ENCODE measurements at places on chromosomes 6 and 20. TPM values are rescaled to one million over a fixed set of nuclear protein-coding genes. Genes with fewer than 3 reads are reported as not detected.

Gene IL17F
- not detected for polyA plus RNA-seq

Gene CRISP2
- not detected for polyA plus RNA-seq

Gene WFDC12
- 1.8 TPM for polyA plus RNA-seq

Gene SPEF1
- 0.06 TPM for polyA plus RNA-seq

Gene AGPAT4
- polyA plus RNA-seq: 8.4 TPM

Gene ROMO1
- 195 TPM for polyA plus RNA-seq

Gene SASH1
- 4.4 TPM for polyA plus RNA-seq

Gene FOXO3
- polyA plus RNA-seq: 22.5 TPM

GRCh38 chr6:89596056-89596455 is 42.5 kb downstream of the LYRM2 start:
- DNase-seq: no peak

- DNase-seq: no peak
Measured at GRCh38 chr20:50450881-50451752, 59.1 kb upstream of the PTPN1 start.

- no peak for DNase-seq
Measured at GRCh38 chr6:151160929-151161757, 78.6 kb upstream of the AKAP12 start.

DNA sequence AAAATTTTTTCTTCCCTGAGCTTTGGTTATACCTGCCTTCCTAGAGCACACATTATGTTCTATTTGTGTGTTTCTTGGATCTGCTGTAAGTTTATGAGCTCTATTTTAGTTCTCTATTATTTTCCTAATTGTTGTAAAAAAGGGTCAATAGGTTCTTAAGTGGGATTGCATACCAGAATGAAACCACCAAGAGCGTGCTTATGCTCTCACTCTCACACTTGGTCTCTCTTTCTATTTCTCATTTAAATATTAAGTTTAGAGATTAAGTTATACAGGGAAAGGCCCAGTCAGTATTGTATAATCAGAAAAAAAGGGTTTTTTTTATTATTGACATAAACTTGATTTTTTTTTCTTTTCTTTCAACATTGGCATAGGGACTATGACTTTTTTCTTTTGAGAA is 96.8 kb downstream of the RIMS1 start:
- DNase-seq: no peak

- DNase-seq: no peak
Measured at GRCh38 chr6:43915986-43916923, 146.2 kb downstream of the VEGFA start.

GRCh38 chr6:126048635-126049034 is 62.3 kb downstream of the TRMT11 start:
- DNase-seq: no peak

GRCh38 chr6:51045548-51045947 is 226.9 kb downstream of the TFAP2B start:
- peak; percentile 57 for DNase-seq

- DNase-seq: no peak
Measured at GRCh38 chr20:47789764-47790579, 4.7 kb upstream of the SULF2 start.

DNA sequence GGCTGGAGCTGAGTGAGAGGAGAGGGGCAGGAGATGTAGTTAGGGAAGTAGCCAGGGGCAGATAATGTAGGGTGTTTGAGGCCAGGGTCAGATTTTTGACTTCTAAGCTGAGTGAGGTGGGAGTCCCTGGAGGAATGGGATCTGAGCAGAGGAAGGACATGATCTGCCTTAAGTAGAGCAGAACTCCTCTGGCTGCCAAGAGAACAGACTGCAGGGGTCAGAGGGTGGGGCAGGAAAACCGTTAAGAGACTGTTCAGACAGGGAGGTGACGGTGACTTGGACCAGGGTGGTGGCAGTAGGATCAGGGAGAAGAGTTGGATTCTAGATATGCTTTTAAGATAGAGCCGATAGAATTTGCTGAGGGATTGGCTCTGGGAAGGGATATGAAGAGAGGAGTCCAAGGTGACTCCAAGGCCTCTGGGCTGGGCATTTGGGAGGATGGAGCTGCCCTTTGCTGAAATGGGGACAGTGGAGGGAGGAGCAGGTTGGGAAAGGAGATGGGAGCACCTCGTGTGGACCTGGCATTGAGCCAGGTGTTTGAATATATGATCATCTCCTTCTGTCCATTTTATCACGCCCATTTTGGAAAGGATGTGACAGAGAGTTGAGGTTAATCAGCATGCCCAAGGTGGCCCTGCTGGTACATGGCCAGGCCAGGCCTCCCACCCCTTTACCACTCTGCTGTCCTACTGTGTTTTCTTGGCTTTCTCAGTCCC is 18.8 kb downstream of the EYA2 start:
- no peak for DNase-seq

DNA sequence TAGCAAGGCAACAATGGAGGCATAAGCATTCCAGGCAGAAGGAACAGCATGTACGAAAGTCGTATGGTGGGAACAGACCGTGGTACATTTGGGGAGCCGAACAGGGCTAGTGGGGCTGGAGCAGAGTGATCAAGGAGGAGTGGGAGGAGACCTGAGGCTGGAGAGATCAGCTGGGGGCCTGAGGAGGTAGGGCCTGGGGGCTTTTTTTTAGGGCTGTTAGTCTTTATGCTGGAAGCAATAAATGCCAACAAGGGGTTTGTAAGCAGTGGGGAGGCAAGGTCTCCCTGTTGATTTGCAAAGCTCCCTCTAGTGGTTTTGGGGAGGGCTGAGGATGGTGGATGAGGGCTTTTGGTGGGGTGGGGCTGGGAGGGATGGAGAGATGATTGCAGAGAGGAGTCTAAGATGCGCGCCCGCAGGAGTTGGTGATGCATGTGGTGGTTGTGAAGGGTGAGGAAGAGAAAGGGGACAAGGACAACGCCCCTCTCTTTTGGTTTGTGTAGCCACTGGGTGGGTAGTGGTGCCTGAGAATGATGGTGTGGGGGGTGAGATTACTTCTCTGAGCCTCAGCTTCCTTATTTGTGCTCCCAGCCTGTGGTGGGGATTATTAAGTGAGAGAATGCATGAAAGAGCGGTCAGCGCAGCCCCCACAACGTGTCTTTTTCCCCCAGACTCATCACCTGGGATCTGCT is 74.1 kb upstream of the TOX2 start:
- no peak for DNase-seq

- no peak for DNase-seq
Measured at GRCh38 chr20:13333036-13333435, 112.0 kb downstream of the ISM1 start.

- DNase-seq: no peak
Measured at GRCh38 chr6:41733360-41733706, 2.1 kb downstream of the TFEB start.

DNA sequence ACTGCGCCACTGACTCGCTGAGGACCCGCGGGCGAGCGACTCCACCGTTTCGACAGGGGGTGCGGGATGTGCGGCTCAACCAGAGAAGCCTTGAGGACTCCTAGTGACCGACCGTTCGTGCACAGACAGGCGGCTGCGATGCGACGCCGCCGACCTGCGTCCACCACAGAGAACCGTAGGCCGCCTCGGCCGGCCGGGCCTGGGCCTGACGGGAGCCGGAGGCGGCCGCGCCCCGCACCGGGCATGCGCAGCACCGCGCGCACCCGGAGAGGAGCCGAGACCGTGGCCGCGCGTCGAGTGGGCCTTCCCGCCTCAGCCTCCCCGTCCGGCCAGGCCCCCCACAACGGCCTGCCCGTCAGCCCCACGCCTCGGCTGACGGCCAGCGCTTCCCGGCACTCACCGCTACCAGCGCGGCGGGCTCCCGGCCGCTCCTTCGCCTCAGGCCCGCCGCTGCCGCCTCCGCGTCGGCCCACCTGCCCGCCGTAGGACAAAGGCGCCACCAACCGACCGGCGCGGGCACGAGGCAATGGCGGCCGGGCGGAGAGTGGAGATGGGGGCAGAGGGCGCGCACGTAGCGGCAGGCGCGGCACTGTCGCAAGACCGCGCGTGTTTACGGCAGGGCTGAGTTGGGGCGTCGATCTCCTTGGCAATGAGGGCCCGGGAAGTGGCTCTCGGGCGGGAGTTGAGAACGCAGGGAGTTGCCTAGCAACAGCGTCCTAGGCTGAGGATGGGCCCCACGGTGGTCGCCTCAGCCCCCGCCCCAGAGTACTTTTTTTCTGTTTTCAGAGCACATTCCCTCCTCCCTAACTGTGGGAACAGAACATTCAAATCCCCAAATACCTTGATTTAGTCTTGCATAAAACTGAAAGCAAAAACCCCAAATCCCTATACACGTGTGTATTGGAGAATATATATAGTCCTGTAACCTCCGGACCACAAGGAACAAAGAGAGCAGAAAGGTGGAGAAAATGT is at the start of gene NCOA5:
NCOA5 (minus strand) TSS at position 546 of the 972 bp plus-strand sequence. CDS start 10,538 bp downstream, outside the sequence.
- peak; percentile 60 for DNase-seq

DNA sequence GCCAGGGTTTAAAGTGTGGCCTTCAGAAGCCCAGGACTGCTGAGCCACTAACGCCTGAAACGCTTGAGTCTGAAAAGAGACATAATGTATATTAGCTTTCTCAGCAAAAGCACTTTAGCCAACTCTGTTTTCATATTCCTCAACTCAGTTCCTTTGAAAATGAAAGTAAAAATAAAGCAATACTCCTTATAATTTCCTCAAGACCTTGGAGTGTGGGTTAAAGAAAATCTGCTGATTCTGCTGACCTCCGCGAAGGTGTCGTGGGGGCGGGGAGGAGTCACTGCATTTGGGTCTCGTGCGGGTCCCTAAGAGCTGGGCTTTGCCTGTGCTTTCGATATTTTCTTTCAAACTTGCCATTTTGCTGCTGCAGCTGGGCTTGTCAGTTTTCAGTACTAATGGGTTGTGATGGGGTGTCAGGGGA is 142.2 kb upstream of the ARID1B start:
- no peak for DNase-seq

DNA sequence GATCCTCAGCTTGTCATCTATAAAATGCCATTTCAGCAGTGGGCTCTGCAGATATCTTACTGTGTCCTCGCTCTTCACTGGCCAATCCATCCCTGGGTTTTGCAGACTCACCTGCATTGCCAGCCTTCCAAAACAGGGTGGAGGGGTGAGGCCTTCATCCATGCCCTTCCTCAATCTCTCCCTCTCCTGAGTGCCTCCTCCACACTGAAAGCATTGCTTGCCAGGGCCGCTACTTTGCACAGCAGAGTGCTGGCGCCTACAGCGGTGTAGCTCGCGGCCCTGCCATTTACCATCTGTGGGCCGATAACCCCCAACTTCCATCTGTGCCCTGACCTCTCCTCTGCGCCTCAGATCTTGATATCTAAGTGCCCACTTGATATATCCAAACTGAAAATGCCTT is 29.4 kb downstream of the TM9SF4 start:
- DNase-seq: no peak

GRCh38 chr6:88157106-88157505 is 9.0 kb downstream of the CNR1 start:
- no peak for DNase-seq

DNA sequence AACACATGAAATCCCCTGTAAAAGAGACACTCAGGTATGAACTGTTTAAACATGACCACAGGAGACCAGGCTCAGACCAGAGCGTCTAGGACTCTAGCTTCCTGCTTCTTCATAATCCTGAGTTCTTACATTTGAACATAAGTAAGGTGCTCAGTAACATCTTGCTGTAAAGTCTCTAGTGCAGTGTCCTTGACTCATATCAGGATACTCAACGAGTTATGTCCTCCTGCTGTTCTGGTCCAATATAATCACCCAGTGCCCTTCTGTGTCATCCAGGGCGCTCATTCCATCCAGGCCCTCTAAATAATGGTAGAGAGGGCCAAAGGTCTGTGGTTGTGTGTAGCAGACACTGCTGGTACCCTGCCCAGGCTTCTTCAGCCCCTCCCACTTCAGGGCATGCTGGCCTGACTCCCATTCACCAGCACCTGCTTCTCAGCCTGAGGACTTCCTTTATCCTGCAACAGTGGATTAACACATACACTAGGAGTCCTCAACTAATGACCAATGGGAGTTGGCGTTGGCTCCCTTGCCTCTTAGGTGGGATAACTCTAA is 66.8 kb upstream of the MOCS1 start:
- DNase-seq: no peak

GRCh38 chr6:162294029-162294428 is 433.5 kb downstream of the PRKN start:
- no peak for DNase-seq

DNA sequence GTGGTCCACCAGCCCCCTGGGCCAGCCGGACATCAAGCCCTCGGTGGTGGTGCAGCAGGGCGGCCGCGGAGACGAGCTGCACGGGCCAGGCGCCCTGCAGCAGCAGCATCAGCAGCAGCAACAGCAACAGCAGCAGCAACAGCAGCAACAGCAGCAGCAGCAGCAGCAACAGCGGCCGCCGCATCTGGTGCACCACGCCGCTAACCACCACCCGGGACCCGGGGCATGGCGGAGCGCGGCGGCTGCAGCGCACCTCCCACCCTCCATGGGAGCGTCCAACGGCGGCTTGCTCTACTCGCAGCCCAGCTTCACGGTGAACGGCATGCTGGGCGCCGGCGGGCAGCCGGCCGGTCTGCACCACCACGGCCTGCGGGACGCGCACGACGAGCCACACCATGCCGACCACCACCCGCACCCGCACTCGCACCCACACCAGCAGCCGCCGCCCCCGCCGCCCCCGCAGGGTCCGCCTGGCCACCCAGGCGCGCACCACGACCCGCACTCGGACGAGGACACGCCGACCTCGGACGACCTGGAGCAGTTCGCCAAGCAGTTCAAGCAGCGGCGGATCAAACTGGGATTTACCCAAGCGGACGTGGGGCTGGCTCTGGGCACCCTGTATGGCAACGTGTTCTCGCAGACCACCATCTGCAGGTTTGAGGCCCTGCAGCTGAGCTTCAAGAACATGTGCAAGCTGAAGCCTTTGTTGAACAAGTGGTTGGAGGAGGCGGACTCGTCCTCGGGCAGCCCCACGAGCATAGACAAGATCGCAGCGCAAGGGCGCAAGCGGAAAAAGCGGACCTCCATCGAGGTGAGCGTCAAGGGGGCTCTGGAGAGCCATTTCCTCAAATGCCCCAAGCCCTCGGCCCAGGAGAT is 1.0 kb downstream of the POU3F2 start:
- no peak for DNase-seq

- DNase-seq: no peak
Measured at GRCh38 chr6:106134087-106134770, 48.1 kb downstream of the PRDM1 start.

DNA sequence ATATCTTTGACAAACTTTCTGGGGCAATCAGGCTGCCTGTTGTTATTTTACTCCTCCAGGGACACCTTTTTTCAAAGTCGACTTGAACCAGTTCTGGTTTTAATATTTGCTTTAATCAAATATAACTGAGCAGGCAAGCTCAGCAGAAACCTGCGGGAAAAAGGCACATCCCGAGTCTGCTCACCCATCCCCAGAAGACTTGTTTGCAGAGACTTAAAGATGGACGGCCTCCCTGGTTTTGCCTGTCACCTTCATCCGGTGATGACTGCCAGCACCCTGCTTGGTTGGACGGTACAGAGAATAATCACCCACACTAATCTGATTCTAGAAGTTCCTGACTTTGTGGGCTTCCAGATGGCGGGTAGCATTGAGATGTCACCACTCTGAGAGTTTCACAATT is 36.8 kb downstream of the PPP1R3G start:
- no peak for DNase-seq

Measured in keratinocyte (primary cell).